ENCODE measurements at places on chromosomes 11 and 22.

DNA sequence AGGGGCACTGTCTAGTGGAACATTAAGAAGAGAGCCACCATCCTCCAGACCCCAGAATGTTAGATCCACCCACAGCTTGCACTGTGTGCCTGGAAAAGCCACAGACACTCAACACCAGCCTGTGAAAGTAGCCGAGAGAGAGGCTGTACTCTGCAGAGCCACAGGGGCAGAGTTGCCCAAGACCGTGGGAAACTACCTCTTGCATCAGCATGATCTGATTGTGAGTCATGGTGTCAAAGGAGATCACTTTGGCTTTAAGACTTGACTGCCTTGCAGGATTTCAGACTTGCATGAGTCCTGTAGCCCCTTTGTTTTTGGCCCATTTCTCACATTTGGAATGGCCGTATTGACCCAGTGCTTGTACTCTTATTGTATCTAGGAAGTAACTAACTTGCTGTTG is 115.9 kb upstream of the CCDC179 start:
- DNase-seq: no peak

- no peak for DNase-seq
These were observed 496.7 kb upstream of the ARHGAP42 start for GRCh38 chr11:100190395-100190794.

DNA sequence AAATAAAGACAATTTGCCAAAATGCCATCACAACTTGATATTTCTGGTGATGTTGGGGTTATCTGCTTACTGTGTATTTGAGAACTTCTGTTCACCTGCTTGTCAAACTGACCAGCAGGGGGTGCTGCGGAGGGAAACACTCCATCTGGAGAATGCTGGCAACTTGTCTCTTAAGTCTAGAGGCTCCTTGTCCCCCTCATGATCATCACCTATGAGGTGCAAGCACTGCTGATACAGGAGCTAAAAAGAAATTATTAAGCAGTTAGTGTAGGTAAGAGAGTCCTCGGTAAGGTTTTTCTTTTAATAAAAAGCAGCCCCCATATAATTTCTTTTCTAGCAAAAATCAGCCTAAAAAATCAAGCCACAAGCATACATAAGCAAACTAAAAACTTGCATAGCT is 32.7 kb upstream of the GLYATL1B start:
- DNase-seq: peak; percentile 36

DNA sequence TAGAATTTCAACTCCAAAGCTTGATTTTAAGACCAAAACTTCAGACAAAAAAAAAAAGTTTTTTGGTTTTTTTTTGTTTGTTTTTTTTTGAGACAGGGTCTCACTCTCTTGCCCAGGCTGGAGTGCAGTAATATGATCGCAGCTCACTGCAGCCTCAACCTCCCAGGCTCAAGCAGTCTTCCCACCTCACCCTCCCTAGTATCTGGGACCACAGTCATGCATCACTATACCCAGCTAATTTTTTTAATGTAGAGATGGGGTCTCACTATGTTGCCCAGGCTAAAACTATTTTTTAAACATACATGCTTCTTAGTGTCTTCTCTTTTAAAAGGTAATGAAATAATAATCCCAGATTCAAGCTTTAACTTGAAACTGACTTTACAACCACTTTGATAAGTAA is 35.4 kb upstream of the GRK2 start:
- DNase-seq: no peak

DNA sequence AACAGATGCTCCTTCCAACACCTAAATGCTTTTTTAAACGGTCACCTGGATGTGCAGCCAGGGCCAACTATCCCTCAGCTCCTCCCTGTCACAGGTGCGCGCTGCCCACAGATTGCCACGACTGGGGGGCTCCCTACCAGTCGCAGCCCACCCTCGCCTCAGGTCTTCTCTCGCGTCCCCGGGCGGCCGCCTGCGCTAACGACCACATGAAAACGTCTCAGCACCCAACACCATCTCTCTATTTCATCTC is 469 bp downstream of the ZBED5 start:
- DNase-seq: no peak

DNA sequence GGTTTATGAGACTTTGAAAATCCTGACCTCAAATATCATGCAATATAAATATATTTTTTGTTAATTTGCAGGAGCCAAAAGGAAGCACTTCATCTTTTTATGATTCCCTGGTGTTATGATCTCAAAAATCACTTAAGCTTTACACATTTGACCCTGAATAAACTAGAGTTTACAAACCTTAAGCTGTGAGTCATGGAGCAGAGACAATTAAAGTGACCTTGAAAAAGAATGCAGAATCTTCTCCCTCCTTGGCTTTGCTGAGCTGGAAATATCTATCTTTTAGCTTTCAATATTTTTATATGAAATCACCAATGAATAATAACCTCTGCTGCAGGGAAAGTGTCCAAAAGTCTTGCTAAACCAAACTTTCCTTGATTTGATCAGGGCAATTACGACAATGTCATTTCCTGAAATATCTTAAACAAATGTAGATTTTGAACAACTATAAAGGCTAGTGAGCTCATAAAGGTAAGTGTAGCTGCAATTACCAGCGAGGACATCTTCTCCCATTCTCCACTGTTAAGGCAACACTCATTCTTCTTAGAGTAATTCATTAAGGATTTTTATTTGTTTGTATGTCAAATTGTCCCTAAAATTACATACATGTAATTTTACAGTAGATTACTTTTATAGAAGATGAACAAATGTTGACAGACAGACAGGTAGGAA is 747.0 kb upstream of the LUZP2 start:
- no peak for DNase-seq

GRCh38 chr11:79068356-79068755 is 372.5 kb downstream of the TENM4 start:
- no peak for DNase-seq

DNA sequence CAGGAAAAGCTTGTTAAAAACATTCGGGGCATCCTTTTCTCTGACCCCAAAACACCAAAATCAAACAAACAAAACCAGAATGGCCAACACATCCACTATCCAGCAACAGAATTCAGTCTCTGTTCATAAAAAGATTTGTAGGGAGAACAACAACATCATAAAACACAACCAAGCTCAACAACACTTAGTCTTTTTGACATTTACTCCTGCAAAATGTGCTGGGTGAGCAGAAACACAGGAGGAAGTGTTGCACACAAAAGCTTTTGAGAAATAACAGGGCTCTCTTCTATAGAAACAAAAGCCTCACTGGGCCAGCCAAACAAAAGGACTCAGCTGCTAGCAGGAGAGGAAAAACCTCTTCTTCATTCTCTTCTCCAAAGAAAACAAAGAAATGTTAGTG is 736.0 kb upstream of the CCDC90B start:
- DNase-seq: peak; percentile 14

- DNase-seq: no peak
These were observed 63.1 kb downstream of the TIMP3 start for GRCh38 chr22:32864596-32864995.

- no peak for DNase-seq
These were observed 42.6 kb downstream of the ST14 start for GRCh38 chr11:130202009-130202817.

GRCh38 chr11:8905528-8906165 is 5.3 kb upstream of the AKIP1 start:
- no peak for DNase-seq

GRCh38 chr11:128210148-128210940 is 377.0 kb downstream of the ETS1 start:
- DNase-seq: no peak

GRCh38 chr11:134565343-134565891 is 153.4 kb upstream of the B3GAT1 start:
- no peak for DNase-seq

- DNase-seq: no peak
These were observed 68.2 kb upstream of the SESN3 start for GRCh38 chr11:95299078-95299679.

- DNase-seq: no peak
These were observed 51.5 kb upstream of the PHOX2A start for GRCh38 chr11:72295471-72295870.

DNA sequence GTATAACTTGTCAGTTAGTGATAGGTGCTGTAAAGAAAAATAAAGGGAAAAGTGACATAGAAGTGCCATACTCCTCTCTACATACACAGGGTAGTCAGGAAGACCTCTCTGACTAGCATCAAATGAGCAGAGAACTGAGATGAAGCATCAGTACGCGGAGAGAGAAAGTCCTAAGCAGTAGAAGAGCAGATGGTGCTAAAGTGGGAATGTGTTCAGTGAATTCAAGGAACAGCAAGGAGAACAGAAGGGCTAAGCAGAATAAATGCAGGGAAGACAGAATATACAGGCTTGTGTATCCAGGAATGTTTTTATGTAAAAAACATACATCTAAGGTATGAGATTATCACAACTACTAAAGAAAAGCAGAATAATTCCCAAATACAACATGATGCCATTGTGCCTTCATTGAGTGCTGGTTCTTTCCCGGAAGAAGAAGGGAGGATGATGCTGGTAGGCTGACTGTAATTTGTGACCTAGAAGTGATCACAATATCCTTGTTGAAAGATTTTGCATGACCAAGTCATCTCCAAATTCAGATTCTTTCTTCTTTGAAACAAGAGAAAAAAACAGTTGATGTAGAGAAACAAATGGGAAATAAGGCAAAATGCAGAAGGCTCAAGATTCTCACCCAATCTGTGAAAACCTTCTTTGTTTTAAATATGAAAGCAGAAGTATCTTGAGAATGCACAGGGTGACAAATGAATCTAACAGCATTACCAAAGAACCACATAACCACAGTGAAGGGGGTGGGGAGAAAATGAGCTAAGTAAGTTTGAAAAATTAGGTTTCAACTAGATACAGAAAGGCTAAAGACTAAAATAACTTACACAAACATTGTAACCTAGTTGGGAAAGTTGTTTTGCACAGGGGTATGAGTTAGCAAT is 20.5 kb downstream of the MRE11 start:
- DNase-seq: no peak

DNA sequence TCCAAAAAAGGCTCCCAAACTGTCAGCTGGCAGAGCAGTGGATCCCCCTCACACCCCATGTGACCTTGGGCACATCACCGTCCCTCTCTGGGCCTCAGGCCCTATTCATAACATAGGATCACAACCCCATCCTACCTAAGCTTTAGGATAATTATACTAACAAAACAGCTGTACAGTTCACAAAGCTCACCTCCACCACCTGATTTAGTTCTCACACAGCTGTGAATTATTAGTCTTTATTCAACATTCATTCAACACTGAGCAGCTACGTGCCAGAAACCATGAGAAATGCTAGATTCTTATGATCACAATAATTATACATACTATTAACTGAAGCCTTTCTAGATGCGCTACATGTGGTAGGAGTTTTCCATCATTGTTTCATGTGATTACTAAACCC is 9.5 kb downstream of the WNT11 start:
- no peak for DNase-seq

DNA sequence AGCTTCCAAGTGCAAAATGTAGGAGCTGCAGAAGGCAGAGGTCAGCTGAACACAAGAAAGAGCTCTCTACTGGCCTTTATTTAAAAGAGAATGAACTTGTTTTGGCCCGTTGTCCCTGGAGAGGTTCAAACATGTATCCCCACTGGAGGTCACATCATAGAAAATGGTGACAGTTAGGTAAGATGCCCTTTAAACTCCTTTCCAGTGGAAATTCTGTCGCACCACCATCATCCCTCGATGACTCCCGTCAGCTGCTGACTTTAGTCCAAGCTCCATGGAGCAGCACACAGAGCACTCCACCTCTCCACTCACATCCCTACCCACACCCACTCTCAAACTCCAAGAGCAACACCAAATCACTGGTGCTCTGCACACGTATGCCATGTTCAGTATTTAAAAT is 15.2 kb upstream of the P4HA3 start:
- no peak for DNase-seq

GRCh38 chr22:40300884-40301672 is 45.2 kb upstream of the ADSL start:
- no peak for DNase-seq

GRCh38 chr11:76206327-76207081 is at the start of gene WNT11:
WNT11 (minus strand) TSS chr11:76206502; CDS start chr11:76206407, 95 bp downstream.
- no peak for DNase-seq

DNA sequence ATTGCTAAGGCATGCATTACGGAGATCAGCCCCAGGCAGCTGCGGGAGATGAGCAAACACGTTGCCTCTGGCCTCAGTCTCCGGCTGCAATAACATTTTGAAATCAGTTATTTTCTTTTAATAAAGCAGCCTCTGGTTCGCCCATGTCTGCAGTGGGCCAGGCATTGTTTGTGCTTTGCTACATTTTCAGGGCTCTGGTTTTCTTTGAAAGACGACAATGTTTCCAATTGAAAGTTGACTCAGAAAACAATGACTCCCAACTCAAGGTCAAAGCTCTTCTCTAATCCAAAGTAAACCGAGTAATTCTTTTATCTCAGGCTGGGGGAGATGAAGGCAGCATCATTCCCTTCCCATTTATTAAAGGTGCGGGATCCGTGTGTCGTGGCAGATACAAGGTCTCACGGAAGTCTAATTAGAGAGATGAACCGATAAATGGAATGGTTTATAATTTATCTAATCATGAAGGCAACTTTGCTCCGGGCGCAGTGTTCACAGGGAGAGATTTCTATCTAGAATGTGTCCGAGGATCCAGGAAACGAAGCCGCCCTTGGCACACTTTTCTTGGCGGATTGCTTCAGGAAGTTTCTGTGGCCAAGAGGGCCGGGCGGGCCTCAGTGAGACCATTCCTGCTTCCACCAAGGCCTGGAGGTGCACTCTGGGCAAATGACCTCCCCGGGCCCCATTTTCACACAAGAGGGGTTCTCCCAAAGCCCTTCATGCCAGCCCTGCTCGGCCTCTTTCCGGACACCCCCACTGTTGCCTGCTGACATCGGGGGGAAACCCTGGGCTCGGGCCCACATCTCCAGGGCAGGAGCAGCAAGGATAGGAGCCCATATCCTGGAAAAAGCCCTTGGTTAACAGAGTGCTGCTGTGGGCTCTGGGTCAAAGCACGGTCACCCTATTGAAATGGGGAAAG is 811.4 kb downstream of the BRD1 start:
- no peak for DNase-seq

- no peak for DNase-seq
These were observed 24.5 kb downstream of the MAP6 start for GRCh38 chr11:75644370-75644769.

GRCh38 chr22:38397189-38398085 is 57.6 kb downstream of the KCNJ4 start:
- no peak for DNase-seq

- DNase-seq: no peak
These were observed 1.3 kb downstream of the PRPF19 start for GRCh38 chr11:60905047-60905446.

DNA sequence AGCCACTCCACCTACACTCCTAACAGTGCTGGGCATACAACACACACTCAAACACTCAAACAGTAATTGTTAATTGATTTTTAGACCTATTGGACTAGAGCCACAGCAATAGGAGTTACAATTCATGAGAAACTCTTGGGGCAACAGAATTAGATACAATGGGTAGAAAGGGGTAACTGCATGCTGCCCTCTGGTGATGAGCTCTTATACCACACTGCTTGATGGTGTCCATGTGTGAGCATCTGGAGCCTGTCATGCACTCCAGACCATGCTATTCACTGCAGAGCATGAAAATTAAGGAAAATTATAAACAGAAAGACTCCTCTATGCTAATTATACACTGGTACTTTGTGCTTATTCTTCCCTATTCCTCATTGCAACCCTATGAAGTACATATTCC is 975.5 kb upstream of the CCDC90B start:
- no peak for DNase-seq

- no peak for DNase-seq
These were observed 1.7 kb downstream of the STX3 start for GRCh38 chr11:59756845-59757244.

GRCh38 chr11:2392241-2392959 is 8.2 kb upstream of the TSSC4 start:
- DNase-seq: no peak

Measured in amygdala (tissue), 56 donors.